ENCODE measurements at places on chromosomes 3 and 15.

DNA sequence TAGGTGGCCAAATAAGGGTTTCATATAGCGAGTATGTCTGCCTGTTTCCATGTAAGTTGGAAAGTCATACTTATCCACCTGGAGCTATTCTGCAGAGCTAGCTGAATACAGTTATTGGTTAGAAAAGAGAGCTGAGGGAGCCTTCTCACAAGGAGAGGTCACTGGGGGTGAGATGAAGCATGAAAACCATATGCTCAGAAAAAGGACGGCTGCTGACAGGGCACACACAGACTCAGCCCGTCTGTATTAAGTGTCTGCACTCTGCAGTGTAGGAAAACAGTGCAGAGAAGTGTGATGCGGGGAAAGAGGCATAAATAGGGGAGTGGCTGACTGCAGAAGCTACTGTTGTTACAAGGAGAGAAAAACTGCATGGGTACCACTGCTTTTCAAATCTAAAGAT is 58.2 kb downstream of the C3orf70 start:
- peak; percentile 56 for DNase-seq

DNA sequence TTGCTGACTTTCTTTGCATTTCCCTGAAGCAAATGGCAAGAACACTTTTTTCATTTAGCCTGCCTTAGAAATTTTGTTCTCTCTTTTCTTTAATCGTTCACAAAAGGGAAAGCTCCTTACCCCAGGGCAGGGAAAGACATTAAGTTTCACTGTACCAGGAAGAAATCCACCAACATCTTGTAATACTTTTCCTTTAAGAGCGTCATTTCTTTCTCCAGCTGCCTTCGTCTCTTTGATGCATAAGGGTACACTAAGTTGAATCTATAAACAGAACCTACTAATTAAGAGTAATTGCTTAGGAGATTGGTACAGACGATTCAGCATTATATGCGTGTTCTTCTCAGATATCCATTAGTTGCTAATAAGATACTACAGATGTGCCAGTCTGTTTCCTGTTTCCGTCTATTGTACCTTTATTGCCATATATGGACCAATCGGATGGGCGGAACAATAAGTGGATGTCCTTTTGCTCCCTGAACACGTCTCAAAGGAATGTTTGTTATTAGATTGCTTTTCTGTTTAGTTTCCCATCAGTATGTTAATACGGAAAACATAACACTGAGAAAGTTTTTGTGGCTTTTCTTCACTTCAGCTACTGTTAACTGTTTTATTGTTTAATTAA is 276.7 kb upstream of the RARB start:
- DNase-seq: peak; percentile 29

- DNase-seq: no peak
These were observed 636.1 kb upstream of the NAALADL2 start for GRCh38 chr3:174223042-174223441.

- DNase-seq: no peak
These were observed 67.6 kb upstream of the SH3GL3 start for GRCh38 chr15:83379579-83379959.

- DNase-seq: no peak
These were observed 22.5 kb upstream of the C15orf39 start for GRCh38 chr15:75178938-75179745.

- no peak for DNase-seq
These were observed 116.8 kb downstream of the ALCAM start for GRCh38 chr3:105483476-105483875.

DNA sequence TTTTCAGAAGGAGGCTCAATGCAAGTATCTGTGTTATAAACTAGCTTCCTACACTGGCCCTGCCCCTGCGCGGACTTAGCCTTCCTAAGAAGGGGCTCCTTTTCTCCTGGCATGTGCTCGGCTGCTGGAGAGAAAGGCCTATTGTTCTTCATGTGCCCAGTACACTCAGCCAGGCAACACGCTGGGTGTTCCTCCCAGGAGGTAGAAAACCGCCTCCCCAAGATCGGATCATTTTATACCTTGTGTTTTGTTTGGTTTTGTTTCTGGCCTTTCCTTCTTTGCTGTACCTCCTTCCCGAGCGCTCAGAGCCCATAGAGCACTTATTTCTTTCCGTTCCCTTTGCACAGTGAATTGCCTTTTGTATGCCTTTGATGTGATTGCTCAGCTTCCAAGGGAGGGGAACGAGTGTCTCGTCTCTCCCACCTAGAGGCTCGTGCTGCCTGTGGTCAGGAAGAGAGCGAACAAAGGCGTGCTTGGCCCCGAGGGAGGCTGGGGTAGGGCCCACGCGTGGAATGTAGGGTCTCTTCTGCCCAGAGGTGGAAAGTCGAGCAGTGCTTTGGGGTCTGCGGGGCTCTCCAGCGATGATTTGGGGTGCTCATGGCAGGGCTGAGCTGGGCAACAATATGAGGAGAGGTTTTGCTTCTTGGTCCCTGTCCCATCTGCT is 30.0 kb downstream of the CCNL1 start:
- peak; percentile 84 for DNase-seq

GRCh38 chr3:131714585-131715220 is 211.9 kb upstream of the MRPL3 start:
- no peak for DNase-seq

DNA sequence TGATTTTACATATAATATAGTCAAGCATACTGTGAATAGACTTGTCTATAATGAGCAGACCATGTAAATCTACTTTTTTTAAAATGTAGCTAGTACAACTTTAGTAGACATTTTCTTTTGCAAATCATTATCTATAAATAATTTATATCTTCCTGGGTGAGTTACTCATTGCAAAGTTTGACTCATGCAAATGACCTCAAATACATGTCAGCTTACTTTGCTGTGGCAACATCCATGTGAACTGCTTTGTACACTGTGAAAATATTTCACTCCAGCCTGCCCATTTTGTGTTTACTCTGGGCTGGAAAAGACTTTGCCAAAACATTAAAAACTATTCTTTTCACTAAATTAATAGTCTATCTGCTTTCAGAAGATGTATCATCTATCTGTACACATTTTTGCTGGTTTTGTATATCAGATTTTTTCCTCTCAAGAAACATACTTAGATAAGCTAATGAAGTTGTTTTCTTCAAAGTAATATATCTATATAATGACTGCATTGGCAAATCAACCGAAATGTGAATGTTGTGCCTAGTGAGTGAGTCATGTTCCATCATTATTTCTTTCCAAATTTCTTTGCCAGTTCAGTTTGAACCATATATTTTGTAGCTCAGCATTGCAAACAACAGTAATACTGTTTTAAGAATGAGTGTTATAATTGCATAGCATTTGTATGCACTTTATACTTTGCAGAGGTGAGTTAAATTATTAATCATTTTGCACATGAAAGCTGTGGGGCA is 26.5 kb downstream of the IGSF10 start:
- no peak for DNase-seq

DNA sequence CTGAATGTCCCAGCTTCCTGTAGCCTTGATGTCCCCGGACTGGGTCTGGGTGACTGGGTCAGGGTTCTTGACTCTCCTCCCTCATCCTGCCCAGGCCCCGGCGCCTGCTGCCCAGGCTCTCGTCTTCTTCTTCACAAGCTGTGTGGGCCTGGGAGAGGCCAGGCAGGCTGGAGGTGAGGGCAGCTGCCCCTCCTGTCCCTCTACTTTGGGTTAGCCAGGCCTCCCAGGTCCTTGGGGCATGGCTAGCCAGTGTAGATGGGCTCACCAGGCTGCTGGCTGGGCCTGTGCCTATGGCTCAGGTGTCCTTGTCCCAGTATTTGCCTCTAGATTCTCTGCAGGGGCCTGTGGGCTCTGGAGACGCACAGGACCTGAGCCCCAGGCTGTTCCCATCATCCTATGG is 31.8 kb downstream of the TKT start:
- DNase-seq: no peak

- DNase-seq: peak; percentile 58
These were observed 9.9 kb downstream of the CEP152 start for GRCh38 chr15:48800811-48801455.

DNA sequence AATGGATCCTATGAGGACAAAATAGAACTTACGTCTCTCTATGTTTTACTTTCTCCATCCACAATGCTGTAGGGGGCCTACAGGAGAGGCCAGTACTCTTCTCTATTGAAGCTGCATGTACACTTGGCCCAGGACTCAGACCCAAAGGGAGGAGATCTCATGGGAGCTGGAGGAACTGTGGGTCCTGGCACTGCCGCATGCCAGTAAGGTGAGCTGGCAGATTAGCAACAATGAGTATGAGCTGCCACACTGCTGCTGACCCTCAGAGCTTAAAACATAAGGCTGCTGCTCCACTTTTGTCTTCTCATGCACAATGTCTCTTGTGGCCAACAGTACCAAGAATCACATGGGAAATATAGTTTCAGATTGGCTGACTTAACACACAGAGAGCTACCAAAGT is 57.8 kb upstream of the TBC1D5 start:
- no peak for DNase-seq

DNA sequence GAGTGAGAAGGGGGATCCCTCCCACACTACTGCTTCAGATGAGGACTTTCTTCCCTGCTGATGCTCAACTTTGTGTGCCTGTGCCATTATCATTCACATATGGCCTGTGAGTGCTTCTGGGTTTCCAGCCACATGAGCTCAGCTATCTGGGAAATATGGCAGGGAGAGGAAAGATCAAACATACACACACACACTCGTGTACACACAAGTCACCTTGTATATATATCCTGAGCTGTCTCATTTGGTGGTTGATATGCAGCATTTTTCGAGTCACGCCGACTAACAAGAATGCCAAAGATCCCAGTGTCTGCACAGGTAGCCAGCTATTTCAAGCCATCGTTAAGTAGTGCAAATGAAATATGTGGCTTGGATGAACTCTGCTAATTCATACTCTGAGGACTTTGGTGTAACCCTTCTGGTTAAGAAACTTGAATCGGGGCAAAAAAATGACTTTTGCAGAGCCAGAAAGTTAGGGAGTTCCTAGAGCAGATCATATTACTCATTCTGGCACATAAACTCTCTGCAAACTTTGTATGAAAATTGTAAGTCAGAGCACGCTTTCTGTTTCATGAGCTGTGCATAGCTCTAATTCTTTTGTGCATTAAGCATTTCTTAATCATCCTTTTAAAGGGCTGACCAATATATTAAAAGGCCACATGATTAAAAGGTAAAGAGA is 24.9 kb upstream of the WNT5A start:
- DNase-seq: peak; percentile 52

DNA sequence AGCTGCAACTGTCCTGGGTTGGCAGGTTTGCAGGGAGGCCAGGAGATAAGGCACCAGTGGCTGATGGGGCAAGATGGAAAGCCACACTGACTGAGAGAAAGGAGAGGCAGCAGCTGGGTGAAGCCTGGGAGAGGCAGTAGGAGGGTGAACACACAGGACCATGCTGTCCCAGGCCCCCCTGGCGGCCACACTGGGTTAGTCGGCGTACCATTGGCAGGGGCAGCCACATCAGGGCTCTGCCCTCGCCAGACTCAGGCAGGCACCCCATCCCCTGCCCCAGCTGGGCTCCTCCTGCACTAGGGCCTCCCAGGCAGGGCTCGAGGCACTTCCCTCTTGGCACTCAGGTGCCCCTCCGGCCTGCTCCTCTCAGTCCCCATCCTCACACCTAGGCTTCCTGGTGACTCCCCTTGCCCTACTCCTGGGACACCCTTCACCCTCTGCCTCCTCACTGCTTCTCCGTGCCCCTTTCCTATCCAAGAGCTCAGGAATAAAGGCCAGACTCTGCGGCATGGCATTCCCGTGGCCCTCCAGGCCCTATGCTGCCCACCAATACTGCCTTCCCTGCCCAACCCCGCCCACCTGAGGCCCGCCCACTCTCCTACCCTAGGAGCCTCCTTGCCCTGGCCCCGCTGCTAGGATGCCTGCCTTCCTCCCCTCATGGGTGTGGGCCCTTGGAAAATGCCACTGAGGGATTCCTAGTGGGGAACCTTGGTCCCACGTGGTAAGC is 28.7 kb upstream of the DUSP7 start:
- no peak for DNase-seq

DNA sequence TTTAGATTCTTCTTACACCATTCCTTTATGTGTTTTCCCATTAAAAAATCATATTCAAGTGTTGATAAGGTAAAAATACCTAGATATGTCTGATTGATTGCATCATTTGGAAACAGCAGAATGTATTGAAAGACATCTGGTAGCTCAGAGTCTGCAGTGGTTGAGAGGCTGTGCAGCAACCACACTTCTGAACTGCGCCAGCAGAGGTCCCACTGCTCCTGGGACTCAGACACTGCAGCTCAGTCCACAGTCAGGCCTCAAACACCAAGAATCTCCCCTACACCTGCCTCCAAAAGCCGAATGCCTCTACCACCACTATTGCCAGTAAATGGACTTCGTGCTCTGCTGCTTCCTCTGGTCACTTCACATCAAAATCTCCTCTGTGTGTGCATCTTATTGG is 176.9 kb upstream of the LMCD1 start:
- peak; percentile 25 for DNase-seq

GRCh38 chr3:101091489-101091888 is 98.3 kb upstream of the ABI3BP start:
- no peak for DNase-seq
